CD8-positive, alpha-beta memory T cell (primary cell): ENCODE measurements at places on chromosomes 11 and 22. TPM values are rescaled to one million over a fixed set of nuclear protein-coding genes. Genes with fewer than 3 reads are reported as not detected.

- no peak for DNase-seq
These were observed 51.1 kb upstream of the MUC15 start for GRCh38 chr11:26623076-26623659.

AHNAK gene
- 193 TPM for total RNA-seq

DNA sequence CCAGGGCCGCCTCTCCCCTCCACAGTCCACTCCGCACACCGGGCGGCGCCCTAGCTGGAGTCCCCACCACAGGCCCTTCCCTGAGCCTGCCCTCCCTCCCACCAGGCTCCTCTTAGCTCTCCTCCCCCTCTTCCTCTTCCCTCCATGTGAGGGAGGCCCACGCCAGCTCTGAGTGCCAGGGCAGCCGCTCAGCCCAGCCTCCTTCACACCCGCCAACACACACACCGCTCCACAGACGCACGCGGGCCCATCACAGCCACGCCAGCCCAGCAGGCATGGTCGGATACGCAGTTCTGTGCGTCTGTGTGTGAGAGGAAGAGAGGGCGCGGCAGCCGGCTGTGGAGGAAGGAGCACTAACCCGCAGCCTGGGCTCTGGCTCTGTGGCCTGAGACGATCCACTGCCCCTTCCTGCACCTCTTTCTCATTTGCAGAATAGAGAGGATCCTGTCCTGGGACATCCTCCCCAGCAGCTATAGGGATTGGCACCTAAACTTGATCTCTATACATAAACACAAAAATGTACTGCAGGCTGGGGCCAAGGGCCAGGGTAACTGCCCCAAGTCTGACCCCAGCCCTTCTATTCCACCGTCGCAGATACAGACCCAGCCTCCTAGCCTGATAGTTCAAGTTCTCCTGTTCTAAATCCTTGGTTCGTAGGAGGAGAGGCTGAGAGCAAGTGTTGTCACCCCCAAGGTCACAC, 3.5 kb downstream of the CHRM4 start:
- DNase-seq = no peak

DNA sequence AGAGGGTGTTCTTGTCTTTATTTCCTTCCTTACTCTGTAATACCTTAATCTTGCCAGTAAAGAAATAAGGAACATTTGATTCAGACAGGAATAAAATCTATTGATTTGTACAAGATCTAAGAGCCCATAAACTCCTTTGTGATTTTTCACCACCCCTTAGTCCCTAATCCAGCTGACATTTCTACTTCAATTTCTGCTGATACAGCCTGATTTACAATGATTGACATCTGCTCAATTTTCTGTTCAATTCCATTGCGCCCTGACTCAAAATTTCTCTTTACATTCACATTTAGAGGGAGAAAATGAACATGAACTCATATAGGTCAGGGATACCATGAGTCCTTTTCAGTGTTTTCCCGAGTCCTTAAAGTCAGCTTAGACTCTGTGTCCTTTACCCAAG, 27.2 kb upstream of the TMEM123 start:
- DNase-seq = no peak

GRCh38 chr11:36010010-36010740, 66.3 kb downstream of the LDLRAD3 start:
- no peak for DNase-seq

- no peak for DNase-seq
These were observed 108.4 kb downstream of the ZBTB16 start for GRCh38 chr11:114167771-114168448.
